ENCODE measurements at places on chromosomes 2 and 18.

- peak; percentile 2 for DNase-seq
Measured at GRCh38 chr18:42296192-42296591, 341.2 kb downstream of the PIK3C3 start.

DNA sequence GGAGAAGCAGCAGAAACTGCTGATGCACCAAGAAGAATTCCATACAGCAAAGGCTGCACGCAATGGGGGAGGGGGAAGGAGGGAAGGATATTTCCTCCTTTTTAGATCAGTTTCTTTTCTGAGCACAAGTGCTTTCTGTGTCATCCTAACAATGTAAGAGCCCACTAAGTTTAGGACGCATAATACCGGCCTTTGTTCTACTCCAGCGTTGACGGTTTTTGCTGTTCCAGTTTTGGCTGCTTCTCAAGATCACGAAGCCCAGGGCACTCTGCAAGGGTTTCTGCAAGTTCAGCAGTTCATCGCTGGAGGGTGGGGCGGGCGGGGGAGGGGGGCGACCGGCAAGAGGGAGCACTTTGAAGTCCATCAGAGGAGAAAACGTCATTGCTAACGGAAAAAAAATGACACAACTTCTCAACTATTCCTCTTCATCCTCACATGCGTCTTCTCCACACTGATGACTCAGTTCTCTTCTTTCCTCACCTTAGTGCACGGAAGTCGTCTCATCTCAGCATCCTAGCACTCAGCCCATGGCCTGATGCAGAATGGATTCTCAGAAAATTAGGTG lies 8.7 kb downstream of the FAM178B start:
- peak; percentile 70 for DNase-seq

DNA sequence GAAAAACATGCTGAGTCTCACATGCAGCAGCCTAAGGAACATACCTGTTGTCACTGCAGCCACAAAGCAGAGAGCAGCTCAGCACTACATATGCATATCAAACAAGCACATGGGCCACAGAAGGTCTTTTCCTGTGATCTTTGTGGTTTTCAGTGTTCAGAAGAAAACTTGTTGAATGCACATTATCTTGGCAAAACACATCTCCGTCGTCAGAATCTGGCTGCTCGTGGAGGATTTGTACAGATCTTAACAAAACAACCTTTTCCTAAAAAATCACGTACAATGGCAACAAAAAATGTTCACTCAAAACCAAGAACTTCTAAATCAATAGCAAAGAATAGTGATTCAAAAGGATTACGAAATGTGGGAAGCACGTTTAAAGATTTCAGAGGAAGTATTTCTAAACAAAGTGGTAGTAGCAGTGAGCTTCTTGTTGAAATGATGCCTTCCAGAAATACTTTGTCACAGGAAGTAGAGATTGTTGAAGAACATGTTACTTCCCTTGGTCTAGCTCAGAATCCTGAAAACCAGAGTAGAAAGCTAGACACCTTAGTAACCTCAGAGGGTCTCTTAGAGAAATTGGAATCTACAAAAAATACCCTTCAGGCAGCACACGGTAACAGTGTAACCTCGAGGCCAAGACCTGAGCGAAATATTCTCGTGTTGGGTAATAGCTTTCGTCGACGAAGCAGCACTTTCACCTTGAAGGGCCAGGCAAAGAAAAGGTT lies 34.1 kb downstream of the ZNF407 start:
- DNase-seq = peak; percentile 56

- DNase-seq = no peak
Measured at GRCh38 chr2:199833525-199833924, 17.5 kb downstream of the FTCDNL1 start.

- peak; percentile 14 for DNase-seq
Measured at GRCh38 chr2:121634354-121635307, 14.6 kb downstream of the CLASP1 start.

GRCh38 chr2:10661846-10662245 lies 27.9 kb downstream of the NOL10 start:
- DNase-seq = no peak
